ENCODE measurements at places on chromosomes 1 and 21.

DNA sequence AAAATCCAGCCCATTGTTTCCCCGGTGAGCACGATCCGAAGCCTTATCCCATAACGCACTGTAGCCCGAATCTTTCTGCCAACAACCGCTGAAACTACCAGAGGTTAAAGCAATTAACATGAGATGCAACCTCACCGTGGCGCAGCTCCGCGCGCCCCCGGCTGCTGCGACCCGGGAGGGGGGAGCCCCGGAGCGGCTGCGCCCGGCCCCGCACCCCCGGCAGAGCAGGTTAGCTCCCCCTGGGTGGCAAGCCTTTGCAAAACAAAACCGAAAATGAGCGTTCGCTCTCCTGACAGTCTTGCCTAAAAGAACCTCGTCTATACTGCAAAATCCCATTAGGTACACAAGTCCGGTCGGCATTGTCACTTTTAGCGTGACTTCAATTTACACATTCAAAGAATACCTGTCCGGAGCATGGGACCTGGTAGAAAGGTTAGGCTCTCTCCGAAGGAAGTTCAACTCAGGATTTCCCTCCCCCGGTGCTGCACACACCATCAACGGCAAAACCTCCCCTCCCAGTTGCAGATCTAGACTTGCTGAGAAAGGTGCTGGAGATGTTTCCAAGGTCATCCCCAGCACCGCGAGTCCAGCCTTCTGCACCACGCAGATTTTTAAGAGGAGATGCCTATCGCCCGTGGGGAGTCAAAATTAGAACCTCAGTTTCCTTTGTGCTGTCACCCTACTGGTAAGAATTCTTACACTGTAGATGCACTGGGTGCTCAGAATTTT is 107.5 kb downstream of the ZNF281 start:
- peak; percentile 19 for DNase-seq

GRCh38 chr21:26732432-26733221 is 112.6 kb downstream of the ADAMTS1 start:
- DNase-seq: peak; percentile 32

GRCh38 chr1:172497230-172497629 is 35.7 kb upstream of the SUCO start:
- DNase-seq: peak; percentile 36

DNA sequence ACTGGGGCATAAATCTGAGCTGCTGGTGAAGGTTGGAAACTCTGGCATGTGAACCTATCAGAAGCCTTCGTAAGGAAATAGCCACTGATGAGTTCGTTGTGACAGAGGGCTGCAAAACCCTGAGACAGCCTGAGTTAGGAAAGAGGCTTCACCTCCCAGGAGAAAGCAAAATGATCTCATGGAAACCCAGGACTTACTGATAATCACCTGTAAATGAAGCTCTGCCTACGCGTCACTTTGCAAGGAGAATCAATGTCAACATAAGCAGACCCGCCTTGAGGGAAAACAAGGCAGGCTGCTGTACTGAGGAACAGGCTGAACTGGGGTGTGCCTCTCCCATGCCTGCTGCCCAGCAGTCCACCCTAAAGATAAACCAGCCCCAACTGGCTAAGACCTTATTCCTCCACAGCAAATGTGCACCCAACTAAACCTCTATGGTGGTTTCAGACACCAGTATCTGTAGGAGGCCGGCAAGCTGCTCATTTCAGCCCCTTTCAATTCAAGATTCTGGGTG is 46.8 kb upstream of the SLC44A3 start:
- DNase-seq: no peak

DNA sequence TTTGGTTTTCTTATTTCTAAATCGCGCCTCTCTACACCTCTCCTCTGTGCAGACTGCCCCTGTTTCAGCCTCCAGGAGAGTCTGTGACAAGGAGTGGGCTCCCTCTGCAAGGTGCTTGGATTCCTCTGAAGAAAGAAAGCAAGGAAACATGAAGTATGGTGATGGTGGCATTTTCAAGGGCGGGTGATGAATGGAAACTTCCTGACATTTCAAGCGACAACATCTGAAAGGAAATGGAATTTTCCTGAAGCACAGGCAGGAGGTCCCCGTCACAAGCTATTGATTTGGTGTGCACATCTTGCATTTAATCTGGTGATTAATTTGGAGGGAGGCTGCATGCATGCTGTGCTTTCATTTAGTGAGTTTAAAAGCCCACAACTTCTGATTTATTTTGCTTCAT is 164.6 kb upstream of the FGGY start:
- no peak for DNase-seq

GRCh38 chr1:15276691-15277446 is 29.8 kb downstream of the FHAD1 start:
- no peak for DNase-seq

- DNase-seq: no peak
Observed at GRCh38 chr1:1435106-1435903, at the start of gene VWA1. Gene VWA1 (plus strand): TSS chr1:1435690. CDS start chr1:1435749, 59 bp downstream.

Data from SW480 (cell line).